ENCODE measurements at places on chromosomes 3 and 15.

- no peak for DNase-seq
These were observed 6.7 kb upstream of the SUCLG2 start for GRCh38 chr3:67661089-67661488.

- no peak for DNase-seq
These were observed 696.0 kb downstream of the ZNF385D start for GRCh38 chr3:21055015-21055414.

DNA sequence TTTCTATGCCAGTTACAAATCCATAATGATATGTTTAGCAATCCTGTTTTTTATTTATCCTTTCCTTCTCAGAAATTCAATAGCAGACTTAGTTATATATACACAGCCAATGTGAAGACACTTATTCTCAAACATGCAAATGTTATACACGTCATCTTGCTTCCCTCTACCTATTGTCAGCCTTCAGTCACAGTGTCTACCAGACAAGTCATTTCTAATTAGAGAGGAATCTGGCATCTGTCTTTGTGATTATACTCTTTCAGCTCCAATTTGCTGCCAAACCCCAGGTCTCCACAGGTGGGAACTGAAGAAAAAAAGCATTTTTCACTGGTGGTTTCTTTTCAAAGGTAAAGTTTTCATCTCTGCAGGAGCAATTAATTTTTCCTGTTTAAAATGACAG lies 793.1 kb downstream of the AGBL1 start:
- DNase-seq: no peak

DNA sequence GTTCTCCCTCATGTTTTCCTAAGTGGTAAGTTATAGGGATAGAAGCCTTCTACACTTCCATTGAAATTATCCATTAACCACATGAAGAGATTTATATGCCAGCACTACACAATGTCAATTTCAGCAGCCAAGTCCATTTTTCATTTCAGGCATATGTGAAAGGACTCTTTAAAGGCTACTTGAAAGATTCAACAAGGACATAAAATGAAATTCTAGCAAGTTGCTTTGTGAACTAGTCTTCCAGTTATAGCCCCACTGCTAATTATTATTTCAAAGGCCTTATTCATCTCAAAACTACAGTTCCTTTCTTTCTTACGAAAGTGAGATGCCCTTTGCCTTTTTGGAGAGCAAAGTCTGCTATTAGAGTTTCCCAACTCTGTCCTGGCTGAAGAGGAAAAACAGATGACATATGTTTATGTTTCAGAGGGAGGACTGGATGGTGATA lies 66.0 kb upstream of the SLC2A2 start:
- no peak for DNase-seq

- no peak for DNase-seq
These were observed 19.0 kb upstream of the PRICKLE2 start for GRCh38 chr3:64244011-64244942.

DNA sequence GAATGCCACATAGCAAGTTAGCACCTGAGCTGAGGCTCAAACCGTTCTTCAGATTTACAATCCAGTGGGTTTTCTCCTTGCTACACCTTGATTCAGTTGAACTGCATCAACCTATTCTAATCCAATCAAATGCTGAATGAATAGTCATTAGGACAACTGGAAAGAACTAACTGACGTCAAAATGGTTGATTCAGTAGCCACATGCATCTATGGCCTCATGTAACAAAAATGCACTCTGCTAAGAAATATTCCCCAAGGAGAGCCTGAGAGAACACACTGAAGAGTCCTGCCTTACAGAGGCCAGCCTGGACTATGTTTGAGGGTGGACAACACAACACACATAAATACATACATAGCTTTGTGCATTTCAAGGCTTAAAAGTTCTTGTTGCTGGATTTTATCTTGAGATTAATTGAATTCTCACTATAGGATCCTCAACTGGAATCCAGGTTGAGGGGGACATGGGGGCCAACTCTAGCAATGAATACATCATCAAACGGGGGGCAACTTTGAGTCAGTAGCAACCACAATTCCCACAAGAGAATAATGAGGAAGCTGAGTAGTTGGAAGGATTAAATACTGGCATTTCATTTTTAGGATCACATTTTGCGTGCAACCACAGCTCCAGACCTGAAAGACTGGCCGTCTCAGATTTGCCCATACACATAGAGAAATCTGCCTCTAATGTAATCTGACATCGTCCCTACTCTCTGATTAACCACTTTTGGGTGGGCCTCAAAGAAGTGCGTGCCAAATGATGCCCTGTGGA lies 280.2 kb upstream of the ICE2 start:
- DNase-seq: no peak

GRCh38 chr3:130260918-130261317 lies 84.6 kb upstream of the COL6A5 start:
- DNase-seq: no peak

- no peak for DNase-seq
These were observed 80.9 kb downstream of the PEX5L start for GRCh38 chr3:179955809-179956208.

GRCh38 chr3:175941352-175941751 lies 1082.2 kb downstream of the NAALADL2 start:
- DNase-seq: no peak

- no peak for DNase-seq
These were observed 22.7 kb upstream of the PIAS1 start for GRCh38 chr15:68031404-68031803.

GRCh38 chr3:131998027-131998426 lies 36.8 kb downstream of the CPNE4 start:
- DNase-seq: no peak

- no peak for DNase-seq
These were observed 12.3 kb upstream of the USP8 start for GRCh38 chr15:50411870-50412269.

DNA sequence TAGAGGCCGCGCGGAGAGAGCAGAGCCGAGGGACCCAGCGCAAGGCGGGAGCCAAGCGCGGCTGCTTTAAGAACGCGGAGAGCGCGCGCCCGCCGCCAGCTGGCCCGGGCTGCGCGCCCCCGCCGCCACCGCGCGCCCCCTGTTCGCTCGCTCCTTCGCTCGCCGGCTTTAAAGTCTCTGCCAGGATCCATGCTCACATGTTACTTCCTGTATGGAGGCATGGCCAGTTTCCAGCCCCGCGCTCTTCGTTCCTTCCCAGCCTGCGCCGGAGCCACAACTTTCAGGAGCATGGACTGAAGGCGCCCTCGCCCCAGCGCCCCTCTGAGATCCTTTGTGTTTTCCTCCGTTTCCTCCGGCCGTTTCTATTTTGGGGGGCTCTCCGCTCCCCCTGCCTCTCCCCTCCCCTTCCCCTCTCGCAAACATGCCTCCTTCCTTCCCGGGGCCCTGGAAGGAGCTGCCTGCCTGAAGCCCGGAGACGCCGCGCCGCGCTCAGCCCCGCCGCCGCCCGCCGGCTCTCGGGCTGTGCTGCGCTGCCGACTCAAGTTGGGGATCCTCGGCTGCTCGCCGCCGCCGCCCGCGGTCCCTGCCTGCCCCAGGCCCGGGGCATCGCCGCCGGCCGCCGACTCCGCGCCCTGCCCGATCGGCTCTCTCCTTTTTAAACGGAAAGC lies at the start of gene PTPRG:
Gene PTPRG, plus strand, starts transcription at position 198 of the 668 bp plus-strand sequence. CDS start 717 bp downstream, outside the sequence.
- DNase-seq: no peak

GRCh38 chr3:129226374-129226773 lies 23.0 kb upstream of the COPG1 start:
- peak; percentile 27 for DNase-seq

DNA sequence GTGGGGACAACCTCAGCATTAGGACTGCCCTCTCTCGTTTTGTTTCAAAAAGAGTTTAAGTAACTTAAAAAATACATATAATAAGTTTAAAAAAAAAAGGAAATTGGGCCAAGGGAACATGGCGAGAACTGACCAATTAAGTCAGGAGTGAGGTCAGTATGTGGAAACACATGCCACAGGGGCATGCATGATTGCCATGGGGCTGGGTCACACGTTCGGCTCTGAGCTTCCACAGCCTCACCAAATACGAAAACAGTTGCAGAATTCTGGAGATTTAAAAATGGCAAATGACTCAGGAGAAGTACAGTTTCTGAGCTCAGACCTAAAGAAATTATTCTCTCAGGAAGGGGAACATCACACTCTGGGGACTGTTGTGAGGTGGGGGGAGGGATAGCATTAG lies 24.1 kb downstream of the PDE8A start:
- no peak for DNase-seq

- peak; percentile 28 for DNase-seq
These were observed at the start of gene ZNF710 for GRCh38 chr15:90001062-90001682. ZNF710 (plus strand) TSS chr15:90001324; CDS start chr15:90067138, 65,814 bp downstream.

DNA sequence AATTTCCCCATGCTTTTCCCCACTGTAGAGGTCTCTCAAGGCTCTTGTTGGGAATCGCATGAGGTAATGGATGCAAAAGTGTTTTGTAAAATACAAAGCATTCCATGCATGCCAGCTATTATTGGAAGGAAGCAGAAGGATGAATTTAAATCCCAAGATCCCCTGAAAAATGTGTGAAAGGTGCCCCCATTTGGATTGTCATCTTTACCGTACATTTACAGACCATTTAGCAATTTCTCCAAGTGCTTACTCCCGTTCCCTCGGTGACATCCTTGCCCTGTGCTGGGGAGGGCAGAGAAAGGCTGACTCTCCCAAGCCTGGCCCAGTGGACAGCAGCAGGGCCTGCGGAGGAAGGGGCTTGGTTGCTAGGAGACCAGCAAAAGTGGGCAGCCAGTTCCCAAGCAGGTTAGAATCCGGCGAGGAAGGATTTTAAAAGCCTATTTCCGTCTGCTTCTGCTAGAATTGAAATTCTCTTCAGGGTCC lies 31.1 kb upstream of the NEO1 start:
- DNase-seq: no peak

DNA sequence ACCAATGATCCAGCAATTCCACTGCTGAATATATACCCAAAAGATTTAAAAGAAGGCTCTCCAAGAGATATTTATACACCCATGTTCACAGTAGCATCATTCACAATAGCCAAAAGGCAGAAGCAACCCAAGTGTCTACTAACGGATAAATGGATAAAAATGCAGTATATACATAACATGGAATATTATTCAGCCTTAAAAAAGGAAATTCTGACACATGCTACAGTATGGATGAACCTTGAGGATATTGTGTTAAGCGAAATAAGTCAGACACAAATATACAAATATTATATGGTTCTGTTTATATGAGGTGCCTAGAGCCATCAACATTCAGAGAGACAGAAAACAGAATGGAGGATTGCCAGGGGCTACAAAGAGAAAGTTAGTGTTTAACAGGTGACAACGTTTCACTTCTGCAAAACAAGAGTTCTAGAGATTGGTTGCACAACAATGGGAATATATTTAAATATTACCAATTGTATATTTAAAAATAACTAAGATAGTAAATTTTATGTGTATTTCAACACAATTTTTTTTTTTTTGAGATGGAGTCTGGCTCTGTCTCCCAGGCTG lies 69.4 kb downstream of the STAG1 start:
- no peak for DNase-seq

DNA sequence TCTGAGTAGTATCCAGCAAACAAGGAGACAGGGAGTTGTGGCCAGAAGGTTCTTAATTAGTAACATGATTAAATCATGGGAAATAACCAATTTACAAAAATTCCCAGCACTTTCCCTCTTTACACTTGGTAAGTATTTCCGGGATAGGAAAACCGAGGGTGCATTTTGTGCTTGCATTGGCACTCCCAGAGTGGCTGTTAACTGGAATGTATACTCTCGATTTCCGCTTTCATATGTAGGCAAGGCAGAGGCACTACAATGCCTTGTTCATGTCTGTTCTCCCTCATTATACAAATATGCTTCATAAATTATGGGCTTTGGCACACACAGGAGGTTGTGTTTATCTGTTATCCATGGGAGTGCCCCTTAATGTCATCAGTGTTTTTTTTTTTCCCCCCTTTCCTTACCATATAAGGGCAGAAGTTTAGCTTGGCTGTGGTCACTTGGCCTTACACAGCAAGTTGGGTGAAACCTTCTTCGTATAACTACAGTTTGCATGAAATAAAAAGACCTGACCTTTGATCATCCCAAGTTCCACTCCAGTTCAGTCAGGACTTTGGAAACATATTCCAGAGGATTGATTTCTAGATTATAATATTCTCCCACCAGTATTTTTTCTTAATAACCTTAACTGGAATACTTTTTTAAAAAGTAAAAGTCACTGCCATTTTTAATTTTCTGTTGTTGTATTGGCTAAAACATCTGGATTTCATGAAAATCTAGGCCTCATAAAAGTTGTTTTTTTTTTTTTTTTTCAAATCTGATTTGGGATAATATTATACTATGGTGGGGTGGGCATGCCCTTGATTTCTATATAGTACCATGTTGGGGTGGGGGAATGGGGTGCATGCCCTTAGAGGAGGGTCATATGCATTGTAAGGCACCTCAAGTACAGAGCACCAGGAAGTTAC lies 8.9 kb downstream of the TPM1 start:
- DNase-seq: no peak

- DNase-seq: no peak
These were observed 295.3 kb upstream of the UBE2E2 start for GRCh38 chr3:22907796-22908195.

DNA sequence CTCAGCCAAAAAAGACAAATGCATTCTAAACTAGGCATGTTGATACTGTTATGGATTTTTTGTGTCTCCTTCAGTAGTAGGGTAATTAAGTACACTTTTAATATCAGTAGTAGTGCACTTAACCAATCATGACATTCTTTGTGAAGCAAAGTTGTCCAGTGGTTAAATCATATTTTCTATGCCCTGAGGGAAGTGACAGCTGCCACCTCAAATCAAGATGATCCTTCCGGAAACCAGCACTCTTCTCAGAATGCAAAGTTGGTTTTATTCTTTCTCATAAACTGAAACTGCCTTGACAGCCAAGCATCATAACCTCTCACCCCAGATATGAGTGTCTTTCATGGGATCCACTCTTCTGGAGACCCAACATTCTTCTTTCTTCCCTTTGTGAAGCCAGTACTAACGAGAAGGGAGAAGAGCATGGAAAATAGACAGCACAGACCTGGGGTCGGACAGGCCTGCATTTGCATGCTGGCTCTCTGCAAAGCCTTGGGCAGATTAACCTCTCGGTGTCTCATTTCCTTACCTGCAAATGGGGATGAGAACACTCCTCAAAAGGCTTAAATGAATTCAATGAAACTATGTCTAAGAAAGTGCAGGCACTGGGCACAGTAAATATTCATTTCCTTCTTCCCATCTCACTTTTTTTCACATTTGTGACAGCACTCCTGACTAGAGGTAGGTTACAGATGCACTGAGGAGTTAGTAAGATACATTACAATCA lies 13.2 kb downstream of the AAGAB start:
- DNase-seq: peak; percentile 49

- DNase-seq: no peak
These were observed 56.0 kb upstream of the AGTR1 start for GRCh38 chr3:148641722-148642121.

DNA sequence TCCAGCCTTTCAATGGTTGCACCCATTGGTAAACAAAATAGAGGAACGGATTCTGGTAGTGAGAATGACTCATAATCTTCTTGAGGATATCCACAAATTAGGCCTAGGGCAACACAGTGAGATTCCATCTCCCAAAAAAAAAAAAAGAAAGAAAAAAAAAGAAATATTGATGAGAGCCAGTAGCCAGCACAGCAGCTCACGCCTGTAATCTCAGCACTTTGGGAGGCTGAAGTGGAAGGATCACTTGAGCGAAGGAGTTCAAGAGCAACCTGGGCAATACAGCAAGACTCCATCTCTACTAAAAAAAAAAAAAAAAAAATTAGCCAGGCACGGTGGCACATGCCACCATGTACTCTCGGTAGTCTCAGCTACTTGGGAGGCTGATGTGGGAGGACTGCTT lies 51.9 kb downstream of the DENND4A start:
- no peak for DNase-seq

- no peak for DNase-seq
These were observed 102.1 kb downstream of the DIPK2A start for GRCh38 chr3:144073698-144074097.

GRCh38 chr3:632571-633170 lies 436.1 kb downstream of the CHL1 start:
- peak; percentile 0 for DNase-seq

Measured in CD4-positive, alpha-beta T cell treated with Interleukin-4 for 4 hours (primary cell).